ENCODE measurements at places on chromosomes 7 and 10.
A peak's percentile ranks its signal among the peaks of the same experiment; 100 is the strongest.

DNA sequence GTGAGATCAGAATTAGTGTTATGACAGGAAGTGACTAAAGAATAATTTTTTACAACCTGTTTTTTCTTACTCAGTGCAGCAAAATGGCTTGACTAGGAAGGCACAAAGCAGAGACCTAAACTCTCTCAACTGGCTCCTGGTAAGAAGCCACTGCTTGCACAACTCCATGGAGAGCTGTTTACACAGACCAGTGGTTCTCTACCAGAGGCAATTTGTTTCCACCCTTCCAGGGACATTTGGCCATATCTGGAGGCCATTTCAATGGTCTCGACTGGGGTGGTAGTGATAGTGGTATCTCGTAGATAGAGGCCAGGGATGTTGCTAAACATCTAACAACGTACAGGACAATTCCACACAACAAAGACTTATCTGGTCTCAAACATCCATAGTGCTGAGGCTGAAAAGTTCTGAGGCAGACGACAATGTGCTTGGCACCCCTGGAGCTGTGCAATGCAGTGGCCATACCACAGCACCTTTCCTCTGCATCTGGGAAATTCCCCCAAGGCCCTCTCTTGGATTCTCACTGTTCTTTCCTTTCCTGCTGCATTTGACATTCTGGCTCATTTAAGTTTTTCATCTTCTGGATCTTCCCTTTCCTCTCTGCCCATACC lies 105.4 kb upstream of the LAMB4 start:
- no peak for DNase-seq

DNA sequence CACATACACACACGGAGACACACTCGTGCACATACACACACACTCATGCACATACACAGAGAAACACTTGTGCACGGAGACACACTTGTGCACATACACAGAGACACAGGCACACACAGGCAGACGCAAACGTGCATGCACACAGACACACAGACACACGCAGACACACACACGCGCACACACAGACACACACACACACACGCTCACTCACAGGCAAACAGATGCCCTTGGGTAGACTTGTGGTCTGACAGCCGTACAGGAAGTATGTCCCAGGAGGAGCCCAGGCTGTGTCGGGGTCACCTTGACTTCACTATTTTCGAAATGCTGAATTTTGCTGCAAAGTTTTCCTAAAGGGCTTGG lies 538.0 kb downstream of the DNAJB6 start:
- DNase-seq, result no peak

DNA sequence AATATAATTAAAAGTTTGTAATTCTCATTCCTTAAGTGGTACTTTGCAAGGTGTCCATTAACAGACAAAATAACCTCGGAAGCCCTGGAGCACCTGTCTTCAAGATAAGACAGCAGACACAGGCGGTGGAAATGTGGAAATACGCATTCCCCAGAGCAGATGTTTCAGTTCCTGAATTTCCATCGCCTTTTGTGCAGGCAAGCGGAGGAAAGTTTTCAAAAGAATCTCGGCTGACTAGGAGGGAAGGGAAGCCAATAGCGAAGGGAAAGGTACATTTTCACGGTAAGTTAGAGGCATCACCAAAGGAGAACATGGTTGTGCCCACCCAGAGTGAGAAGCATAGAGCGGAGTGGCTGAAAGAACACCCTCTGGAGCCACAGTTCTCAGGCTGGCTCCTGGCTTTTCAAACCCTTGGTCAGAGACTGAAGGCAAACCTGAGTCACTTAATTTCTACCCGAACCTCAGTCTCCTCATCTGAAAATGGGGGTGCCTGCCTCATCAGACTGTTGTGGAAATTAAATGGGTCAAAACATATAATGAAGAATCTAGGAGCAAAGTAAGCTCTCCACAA lies 13.6 kb downstream of the CPA1 start:
- no peak for DNase-seq

DNA sequence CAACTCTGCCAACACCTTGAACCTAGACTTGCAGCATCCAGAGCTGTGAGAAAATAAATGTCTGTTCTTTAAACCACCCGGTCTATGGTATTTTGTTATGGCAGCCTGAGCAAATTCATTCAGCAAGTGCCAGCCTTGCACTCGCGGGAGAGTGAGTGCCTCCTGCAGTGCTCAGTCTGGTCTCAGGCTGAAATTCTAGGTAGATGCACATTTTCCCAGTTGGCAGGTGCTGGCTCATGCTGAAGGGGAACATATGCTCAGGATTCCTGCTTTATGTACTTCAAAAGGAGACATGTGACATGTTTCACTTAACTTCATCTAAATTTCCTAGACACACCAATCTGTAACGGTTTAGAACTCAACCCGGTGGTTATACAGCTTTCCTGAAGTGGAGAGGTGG lies 170.8 kb downstream of the MGMT start:
- no peak for DNase-seq

DNA sequence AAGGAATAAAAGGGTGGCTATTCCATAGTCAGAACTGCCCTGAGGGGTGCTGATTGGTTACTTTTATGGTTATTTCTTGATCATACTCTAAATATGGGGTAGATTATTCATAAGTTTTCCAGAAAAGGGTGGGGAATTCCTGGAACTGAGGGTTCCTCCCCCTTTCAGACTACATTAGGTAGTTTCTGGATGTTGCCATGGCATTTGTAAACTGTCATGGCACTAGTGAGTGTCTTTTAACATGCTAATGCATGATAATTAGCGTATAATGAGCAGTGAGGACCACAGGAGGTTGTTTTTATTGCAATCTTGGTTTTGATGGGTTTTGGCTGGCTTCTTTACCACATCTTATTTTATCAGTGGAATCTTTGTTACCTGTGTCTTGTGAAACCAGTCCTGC lies 26.5 kb upstream of the POT1 start:
- no peak for DNase-seq

GRCh38 chr10:80493522-80494051 lies 39.5 kb downstream of the TSPAN14 start:
- peak; percentile 46 for DNase-seq

DNA sequence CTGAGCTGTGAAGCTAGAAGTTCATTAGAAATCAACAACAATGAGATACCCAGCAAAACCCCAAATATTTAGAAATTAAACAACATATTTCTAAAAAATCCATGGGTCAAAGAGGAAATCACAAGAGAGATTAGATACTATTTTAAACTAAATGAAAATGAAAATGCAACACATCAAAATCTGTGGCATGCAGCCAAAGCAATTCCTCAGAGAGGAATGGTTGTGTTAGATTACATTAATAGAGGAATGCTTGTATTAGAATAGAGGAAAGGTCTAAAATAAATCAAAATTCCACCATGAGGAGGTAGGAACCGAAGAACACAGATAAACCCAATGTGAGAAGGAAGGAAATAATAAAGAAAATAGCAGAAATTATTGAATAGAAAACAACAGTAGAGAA lies 642.1 kb upstream of the GALNT17 start:
- no peak for DNase-seq

DNA sequence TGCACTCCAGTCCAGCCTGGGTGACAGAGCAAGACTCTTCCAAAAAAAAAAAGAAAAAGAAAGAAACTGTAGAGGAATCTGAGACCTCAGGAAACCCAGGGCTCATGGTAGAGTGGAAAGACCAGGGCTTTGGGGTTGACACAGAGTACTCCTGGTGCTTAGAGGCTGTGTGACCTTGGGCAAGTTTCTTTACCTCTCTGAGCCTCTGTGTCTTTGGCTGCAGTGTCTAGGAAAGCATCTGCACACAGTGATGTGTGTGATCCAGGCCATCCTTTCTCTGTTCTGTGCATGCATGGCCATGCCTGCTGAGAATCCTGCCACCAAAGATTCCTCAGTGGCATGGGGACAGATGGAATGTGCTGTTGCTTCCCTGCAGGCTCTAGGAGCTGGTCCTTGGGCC lies 71.7 kb upstream of the GTF2I start:
- no peak for DNase-seq
